ENCODE measurements at places on chromosomes 7 and 10. TPM values are rescaled to one million over a fixed set of nuclear protein-coding genes. Genes with fewer than 3 reads are reported as not detected.

GRCh38 chr7:77430927-77431326 is 14.8 kb upstream of the GSAP start:
- no peak for DNase-seq

GRCh38 chr7:131335639-131336381 is 8.1 kb downstream of the MKLN1 start:
- no peak for DNase-seq

Gene VPS37D
- total RNA-seq, result 13.5 TPM

DNA sequence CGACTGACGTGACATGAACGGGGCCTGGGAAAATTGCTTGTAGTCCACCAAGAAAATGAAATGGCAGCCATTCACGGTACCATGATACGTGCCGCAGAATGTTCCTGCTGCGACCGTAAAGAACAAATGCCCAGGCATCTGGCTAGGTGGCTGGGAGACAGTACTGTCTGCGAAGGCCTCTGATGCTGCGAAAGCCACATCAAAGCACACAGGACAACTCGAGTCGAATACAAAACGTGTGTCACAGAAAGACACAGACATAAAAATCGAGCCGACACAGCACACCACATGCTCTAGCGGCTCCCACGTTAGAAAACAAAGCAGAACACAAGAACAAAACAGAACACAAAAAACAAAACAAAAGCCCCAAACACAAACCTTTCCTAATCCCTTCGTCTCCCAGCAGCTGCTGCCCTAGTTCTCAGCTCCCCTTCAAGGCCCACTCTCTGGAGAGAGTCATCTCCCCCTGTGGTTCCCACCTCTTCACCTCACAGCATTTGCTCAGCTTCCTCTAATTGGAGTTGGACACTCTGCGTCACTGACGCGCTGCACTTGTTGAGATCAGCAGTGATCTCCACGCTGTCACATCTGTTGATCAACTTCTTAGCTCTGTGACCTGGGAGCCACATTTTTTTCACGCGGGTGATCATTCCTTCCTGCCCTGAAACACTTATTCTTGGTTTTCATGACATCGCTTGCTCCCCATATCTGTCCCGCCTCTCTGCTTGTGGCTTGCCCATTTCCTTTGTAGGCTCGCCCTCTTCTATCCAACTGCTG is 112.2 kb downstream of the CLEC2L start:
- peak; percentile 51 for DNase-seq

- no peak for DNase-seq
These were observed 206.9 kb downstream of the PTEN start for GRCh38 chr10:88070080-88070880.

Gene FFAR4
- 6.1 TPM for total RNA-seq

DNA sequence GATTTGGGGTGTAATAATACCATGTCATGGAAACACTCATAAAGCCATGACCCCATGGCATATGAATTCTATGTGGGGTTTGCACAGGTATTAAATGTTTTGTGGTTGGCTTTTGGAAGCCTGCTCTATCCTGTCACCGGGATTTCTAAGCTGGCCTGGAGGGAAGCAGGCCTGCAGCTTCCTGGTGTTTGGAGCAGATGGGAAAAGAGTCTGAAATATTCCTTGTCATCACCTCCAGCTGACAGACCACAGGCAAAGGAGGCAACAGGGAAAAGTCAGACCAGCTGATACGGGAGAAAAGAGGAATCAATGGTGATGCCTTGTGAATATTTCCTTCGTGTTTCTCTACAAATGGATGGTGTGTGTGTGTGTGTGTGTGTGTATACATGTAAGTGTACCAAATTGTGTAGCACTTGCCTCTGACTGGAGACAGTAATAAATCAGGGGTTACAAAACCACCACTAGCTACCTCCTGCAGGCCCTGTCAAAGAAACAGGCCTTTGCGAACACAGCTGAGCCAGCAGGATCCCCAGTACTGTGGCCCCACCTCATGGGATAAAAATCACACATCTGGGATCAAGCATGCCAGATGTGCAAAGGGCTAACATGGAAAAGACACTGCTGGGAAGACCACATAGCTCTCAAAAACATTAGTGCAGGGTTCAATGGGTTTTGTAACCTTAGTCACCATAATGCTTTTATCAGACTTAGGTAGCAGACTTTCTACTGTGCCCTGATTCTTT is 120.8 kb upstream of the HPS1 start:
- DNase-seq, result no peak

Gene SPDYE16
- total RNA-seq, result not detected

Gene SPDYE1
- total RNA-seq, result not detected

DNA sequence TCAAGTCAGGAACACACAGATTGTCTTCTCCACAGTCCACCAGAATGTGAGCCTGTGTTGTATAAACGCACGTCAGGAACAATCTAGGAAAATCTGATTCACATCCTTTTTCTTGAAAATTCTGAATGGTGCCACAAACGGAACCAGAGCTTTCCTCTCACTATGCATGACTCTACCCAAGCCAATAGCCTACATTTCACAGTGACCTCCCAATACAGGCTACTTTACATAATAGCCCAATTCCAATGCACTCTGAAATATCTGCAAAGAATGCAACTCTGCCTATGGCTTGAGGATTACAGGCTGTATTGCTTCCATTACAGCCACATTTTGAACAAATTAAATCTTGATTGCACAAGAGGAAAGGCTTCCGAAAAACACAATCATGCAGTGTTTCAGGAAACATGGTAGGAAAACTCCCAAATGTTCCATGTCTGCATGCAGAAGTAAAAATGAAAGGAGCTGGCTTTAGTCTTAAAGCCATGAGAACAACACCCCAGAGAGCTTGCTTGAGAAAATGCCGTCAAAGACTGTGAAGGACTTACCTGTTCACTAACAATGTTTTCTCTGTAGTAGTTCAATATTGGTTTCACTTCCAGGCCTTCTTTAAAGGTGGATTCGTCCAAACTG is 113.9 kb downstream of the ITGA8 start:
- DNase-seq, result no peak

DNA sequence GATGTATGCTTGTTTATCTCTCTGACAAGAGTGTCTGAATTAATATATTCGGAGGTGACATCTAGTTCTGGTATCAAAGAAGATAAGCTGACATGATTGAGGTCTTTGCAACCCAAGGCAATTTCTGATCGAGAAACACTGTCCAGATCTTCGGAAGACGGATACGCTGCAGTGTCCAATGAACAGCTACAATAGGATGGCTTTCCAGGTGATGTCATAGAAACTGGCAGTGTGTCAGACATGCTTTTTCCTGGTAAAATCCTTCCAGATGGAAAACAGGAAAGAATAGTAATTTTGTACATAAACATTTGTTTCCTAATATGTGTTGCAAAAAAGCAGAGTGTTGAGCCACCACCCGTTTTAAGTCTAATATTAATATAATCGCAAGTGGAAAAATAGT is 33.4 kb downstream of the VWDE start:
- no peak for DNase-seq

DNA sequence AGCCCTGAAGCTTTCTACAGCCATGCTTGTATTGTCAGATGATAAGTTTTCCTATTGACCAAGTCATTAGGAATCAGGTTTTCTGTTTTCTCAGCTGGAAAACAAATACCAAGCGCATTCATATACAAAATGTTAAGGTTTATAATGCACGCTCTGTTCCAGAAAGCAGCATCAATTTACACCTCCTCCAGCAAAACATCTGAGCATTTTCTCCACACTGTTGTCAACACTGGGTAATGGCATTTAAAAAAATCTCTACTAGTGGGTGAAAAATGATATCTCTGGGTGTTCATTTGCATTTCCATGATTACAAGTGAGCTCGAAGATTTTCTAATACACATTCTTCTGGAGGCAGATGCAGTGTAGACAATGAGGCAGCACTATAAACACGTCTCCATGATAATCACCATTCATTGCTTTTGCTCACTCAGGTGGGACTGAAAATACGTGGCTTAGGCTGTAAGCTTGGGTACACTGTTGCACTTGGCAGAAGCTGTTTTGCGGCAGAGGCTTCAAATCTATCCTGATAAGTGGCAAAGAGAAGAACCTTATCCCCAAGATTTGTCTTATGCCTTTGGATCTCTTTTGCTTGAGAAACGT is 114.8 kb upstream of the PLPP4 start:
- DNase-seq, result no peak

- no peak for DNase-seq
These were observed 63.5 kb downstream of the LGI1 start for GRCh38 chr10:93821051-93821772.

- DNase-seq, result no peak
These were observed 161.3 kb downstream of the KLF6 start for GRCh38 chr10:3623746-3624145.

GRCh38 chr10:112912410-112912928 is 37.6 kb upstream of the TCF7L2 start:
- no peak for DNase-seq

Gene GIMAP5
- 9.8 TPM for total RNA-seq

DNA sequence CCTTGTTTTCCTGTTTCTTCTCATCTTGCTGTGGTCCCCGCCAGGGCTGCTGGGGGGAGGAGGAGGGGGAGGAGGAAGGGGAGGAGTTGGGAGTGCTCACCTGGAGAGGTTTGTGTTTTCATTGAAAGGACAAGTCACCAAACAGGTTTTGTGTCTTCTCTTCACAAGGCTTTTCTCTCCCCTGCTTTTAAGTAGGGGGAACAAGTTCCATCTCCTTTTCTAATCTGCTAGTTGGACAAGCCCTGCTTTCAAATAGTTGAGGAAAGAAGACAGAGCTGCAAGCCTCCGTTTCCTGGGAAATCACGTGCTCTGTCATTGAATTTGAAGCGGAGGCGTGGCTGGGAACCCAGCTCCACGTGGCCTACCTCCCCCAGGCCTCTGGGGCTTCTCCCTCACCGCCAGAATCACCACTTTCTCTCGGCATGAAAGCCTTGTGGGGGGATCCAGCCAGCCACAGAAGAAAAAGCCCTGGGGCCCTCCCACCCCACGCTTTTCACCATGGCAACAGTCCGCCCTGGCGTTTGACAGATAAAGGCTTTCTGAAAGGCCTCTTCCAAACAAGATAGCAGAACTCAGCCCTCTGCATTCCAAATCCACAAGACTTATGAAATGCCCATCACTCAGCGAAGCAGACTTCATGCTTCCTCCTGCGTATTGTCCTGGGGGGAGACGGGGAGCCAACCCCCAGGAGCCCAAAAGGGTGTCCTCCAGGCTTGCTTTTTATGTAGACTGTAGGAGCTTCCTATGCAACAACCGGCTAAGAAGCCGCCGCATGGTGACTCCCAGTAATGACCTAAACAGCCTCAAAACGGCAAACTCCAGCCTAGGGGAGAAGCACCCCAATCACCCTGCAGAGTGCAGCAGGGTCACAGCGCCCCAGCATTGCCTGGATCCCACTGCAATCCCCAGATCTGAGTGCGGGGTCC is 51.7 kb downstream of the PROSER2 start:
- peak; percentile 55 for DNase-seq

DNA sequence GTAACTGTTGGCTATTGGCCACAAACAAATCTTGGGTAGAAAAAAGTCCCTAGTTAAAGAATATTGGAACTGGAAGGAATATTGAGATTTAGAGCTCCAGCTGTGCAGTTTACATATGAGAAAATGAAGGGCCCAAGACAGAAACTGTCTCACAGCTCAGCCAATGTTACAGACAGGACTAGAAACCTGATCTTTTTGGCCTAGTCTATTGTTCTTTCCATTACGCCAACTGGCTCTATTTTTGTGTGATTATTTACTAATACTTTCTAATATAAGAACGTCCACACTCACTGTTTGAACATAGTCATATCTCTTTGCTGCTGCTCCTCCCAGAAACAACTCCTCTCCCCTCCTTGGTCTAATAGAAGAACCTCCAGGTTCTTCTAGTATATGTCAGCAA is 1.2 kb downstream of the WEE2 start:
- DNase-seq, result no peak

DNA sequence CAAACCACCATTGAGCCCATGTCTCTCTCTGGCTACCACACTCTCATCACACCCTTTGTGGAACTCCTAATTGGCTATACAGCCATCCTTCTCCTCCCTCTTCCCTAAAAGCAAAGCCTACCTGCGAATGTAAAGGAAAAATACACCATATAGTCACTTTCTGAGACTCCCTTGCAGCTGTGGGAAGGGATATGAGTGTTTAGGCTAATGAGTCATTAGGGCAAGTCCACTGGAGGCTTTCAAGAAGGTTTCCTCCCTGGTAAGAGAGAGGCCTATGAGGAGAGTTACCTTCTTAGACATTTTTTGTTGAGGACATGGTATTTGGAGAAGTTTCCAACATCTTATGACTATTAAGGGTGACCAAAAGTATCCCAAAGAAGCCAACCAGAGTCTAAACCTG is 4.1 kb upstream of the TMEM243 start:
- DNase-seq, result no peak

All from mucosa of gallbladder (tissue), 1 donor.